Fibroblast of skin of right quadriceps (primary cell): ENCODE measurements at places on chromosomes 2 and 18.

DNA sequence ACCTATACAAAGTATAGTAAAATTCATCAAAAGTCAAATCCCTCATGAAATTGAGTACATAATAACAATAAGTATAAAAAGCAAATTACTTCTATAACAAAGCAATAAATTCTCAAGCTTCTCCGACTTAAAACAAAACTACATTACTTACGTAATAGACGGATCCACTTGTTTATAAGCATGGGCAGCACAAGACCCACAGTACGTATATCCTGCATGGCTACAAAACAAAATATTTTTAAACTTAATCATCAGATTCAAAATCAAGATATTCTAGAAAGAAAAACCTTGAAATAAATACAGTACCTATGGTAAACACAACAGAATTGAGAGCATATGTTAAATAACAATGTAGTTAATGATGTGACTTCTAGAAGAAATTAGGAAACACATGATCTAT, 78.9 kb downstream of the MEMO1 start:
- DNase-seq = no peak

- DNase-seq = no peak
Observed at GRCh38 chr2:85547859-85548607, 9.1 kb downstream of the MAT2A start.

- peak; percentile 90 for DNase-seq
Observed at GRCh38 chr2:208064220-208064961, 39.1 kb upstream of the PLEKHM3 start.

- peak; percentile 47 for DNase-seq
Observed at GRCh38 chr2:181774685-181775084, 94.4 kb upstream of the NEUROD1 start.

- DNase-seq = no peak
Observed at GRCh38 chr2:211854832-211855231, 683.8 kb downstream of the ERBB4 start.

DNA sequence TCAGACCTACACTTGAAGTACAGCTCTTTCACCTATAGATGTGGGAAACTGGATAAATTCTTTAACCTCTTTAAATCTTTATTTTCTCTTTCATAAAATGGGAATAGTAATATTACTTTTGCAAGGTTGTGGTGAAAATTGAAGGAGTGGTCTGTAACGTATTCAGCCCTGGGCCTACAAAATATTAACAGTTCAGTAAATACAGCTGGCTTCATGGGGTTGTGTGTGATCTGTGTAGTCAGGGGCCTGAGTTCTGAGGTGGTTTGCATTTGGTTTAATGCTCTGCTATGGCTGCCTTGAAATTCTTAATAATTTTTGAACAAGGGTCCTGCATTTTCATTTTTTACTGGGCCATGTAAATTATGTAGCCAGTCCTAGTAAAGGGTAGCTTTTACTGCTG, 16.8 kb upstream of the EML6 start:
- DNase-seq = no peak

DNA sequence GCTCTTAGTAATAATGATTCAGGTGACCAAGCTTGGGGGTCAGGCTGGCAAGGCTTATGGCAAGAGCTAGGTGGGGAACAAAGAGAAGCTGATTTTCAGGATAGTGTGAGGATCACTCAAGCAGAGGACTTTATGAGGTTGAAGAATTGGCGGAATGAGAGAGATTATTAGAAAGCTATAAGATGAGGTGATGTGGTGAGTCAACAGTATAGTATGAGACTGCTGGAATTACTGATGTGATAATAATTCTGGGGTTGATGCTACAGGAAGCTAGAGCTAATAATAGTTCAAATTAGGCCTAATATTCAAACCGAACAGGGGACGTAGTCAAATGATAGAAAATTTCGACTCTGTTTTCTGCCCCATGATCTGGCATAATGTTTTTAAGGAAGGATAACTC, 2115.3 kb upstream of the PIK3C3 start:
- peak; percentile 14 for DNase-seq

DNA sequence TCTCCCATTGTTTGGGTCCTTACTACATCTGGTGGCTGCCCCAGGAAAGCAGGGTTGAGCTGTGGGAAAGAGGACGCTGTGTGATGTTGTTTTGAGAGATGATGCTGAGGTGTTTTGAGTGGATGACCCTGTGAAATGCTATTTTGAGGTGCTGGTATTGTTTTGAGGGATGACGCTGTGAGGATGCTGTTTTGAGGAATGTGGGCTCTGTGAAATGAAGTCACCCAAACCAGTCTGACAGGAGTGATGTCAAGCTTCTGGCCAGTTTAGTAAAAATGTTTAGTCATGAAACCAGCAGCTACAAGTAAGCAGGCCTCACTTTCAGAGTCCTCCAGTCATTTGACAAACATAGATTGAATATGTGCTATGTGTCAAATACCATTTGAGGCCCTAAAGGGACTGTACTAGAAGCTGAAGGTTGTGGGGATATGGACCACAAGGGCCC, 16.1 kb upstream of the PUM2 start:
- DNase-seq = no peak

- DNase-seq = no peak
Observed at GRCh38 chr18:46366201-46366600, 262.0 kb downstream of the HAUS1 start.

- peak; percentile 76 for DNase-seq
Observed at GRCh38 chr2:163210430-163210918, 371.9 kb upstream of the KCNH7 start.

- DNase-seq = no peak
Observed at GRCh38 chr2:23449831-23450331, 64.9 kb downstream of the KLHL29 start.

- no peak for DNase-seq
Observed at GRCh38 chr2:143282684-143283083, 153.5 kb downstream of the ARHGAP15 start.

DNA sequence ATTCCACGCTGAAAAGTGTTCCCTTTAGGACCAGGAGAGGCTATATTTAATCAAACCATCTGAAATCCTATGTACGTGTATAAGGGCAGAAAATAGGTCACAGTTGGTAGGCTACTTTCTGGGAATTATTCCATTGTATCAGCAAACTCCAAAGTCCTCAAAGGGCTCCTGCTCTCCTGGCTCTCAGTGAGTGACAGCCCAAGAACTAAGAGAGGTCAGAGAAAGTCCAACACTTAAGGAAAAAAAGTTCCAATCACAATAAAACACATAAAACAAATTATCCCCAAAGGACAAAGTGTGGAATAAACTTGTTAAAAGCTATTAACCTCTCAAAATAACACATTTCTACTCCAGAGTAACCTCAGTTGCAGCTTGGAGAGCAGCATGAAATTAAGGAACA, 183.3 kb downstream of the SLC8A1 start:
- DNase-seq = no peak

- no peak for DNase-seq
Observed at GRCh38 chr18:35451032-35451431, 46.7 kb downstream of the INO80C start.

DNA sequence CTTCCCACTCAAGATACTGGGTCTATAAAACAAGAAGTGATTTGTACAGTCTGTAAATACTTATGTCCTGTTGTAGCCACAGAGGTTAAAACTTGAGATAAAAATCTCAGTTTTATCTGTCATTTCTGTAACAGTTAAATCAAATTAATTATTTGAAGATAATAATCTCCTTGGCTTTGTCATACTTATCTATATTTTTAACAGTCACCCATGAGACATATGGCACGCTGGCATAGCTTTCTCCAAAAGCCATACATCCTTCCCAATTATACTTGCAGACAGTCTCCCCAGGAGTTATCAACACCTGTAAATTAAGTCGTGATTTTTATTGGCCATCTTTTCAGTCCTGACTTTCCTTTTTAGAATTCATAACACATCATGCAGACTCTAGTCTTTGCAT, 68.9 kb upstream of the UNC80 start:
- DNase-seq = no peak

DNA sequence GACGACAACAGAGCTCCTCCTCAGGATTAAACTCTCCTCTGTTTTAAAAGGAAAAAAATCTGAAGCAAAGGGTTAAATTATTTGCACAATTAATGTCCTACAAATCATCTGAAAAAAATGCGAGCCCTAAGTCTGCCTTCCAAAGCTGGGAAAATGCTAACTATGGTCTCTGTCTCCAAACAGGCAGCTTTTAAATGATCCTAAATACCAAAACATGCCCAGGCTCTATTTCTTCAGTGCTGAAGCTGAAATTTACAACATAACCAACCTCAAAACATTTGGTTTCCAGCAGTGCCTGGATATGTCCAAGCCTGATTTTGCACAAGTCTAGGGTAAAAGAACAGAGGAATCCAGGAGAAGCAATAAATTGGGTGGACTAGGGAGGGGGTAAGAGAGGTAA, 57.2 kb downstream of the LBH start:
- DNase-seq = peak; percentile 70

GRCh38 chr2:152826581-152827279, 108.3 kb downstream of the ARL6IP6 start:
- DNase-seq = peak; percentile 3

- no peak for DNase-seq
Observed at GRCh38 chr2:112293636-112294401, 18.4 kb downstream of the ZC3H6 start.

GRCh38 chr18:75066936-75067335, 142.0 kb downstream of the PTGR3 start:
- no peak for DNase-seq

DNA sequence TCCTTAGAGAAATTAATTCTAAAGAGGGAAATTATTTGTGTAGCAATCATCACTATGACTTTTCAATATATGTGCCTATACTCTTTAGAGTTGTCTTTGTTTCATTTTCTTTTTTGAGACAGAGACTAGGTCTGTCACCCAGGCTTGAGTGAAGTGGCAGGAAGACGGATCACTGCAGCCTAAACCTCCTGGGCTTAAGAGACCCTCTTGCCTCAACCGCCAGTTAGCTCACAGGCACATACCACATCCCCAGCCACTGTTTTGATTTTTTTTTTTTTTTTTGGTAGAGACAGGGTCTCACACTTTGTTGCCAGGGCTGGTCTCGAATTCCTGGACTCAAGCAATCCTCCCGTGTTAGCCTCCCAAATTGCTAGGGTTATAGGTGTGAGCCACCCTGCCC, 12.4 kb downstream of the YWHAQ start:
- DNase-seq = no peak

- DNase-seq = peak; percentile 47
Observed at GRCh38 chr2:224046752-224047151, 7.7 kb upstream of the SERPINE2 start.

DNA sequence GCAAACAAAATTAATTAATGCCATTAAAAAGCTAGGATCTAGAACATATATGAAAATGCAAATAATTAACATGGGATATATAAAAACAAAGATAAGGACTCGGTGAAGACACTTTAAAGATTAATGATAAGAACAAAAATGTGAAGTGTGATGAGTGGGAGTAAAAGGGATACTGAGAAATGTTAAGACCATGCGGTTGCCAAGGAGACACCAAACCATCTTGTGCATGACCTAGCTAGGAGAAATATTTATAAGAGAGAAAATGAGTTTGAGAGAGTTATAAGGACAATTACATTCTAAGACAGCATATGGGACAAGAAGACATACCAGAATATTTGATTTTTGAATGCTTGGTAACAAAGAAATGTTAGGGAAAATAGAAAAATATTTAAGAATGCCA, 25.4 kb upstream of the MAP2 start:
- DNase-seq = no peak

DNA sequence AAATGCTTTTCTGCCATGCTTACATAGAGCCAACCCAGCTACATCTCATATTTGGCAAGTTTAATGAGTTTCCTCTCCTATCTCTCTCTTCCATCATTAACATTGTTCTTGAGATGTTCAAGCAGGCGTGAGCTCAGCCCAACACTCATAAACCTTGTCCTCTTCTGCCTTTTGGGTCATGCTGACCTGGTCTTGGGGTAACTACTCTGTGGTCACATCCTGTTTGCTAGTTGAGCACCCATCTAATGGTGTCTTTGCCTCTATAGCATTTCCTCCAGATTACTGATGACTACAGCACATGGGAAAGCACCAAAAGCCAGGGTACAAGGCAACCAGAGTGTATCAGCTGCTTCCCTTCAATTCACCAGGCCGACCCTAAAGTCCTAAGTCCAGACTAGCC, 366.9 kb upstream of the HNRNPA3 start:
- no peak for DNase-seq

- DNase-seq = no peak
Observed at GRCh38 chr2:26911911-26912861, 58.3 kb upstream of the MAPRE3 start.

- DNase-seq = no peak
Observed at GRCh38 chr2:107728586-107728985, 98.1 kb upstream of the RGPD4 start.

DNA sequence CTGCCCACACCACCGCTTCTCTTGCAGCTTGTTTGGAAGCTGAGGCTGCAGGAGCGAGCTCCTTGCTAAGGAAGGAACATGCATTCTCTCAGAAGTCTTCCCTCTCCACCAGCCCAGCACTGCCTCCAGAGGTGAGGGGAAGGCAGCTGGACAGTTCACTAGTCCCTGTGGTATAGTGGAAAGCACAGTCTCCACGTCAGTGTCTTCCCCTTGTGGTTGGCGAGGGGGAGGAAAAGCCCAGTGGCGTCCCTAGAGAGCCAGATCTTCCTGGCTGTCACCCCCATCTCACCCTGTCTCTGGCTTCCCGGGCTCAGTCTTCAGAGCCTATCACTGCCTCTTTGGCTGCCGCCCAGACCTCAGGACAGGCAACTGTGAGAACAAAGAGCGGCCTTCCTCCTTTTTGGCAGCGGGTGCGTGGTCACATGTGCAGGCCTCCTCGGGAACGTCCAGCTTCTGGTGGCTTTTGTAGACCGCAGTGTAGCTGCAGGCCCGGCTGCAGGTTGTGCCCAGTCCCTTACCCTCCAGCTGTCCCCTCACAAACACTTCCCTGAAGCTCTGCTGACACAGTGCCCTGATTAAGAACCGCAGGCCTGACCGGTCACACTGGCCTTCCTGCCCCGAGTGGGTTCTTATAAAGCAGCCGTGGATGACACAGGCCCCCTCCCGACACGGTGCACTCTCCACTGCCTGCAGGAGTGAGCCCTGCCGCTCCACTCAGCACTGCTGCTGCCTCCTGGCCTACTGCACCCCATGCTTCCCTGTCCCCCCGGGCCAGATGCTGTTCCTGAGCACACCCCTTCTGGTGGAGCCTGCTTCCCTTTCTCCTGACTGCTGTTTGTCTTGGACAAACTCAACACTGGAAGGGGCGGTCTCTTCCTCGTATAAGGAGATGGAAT, 90.9 kb downstream of the RNF144A start:
- DNase-seq = peak; percentile 68

DNA sequence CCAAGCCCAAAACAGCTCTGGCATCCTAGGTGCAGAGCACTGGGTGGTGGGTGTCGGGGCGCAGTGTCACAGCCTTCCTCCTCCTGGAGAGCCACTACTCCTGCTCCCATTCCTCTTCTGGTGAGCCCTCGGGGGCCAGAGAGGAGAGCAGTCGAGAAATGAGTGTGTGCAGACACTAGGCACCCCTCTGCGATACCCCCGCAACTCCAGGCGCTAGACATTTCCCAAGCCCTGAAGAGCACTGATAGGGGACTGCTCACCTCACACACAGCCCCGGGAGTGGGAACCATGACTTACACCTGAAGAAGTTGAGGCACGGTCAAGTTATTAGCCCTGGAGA, 54.2 kb downstream of the FAM168B start:
- no peak for DNase-seq

GRCh38 chr2:54289917-54290316, 33.9 kb upstream of the TSPYL6 start:
- no peak for DNase-seq
